ENCODE measurements at places on chromosomes 5 and 9.

- DNase-seq = no peak
Observed at GRCh38 chr9:107430071-107430470, 59.5 kb downstream of the KLF4 start.

GRCh38 chr9:124032247-124032646, 20.7 kb downstream of the LHX2 start:
- no peak for DNase-seq

DNA sequence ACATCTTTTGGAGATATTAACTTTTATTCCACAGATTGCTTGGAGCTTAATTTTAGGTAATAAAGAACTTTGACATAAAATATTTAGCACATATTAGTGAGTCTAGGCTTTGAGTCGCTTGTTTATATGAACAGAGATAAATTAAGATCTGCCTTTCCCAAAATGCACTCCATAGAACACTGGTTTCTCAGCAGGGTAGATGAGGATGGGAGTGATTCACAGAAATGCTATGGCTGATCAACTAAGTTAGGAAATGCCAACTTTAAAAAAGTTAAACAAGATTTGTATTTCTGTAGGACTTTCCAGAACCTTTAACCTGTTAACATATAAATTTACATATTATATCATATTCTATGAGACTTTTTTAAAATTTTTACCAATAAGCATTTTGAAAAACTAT, 65.2 kb downstream of the STARD4 start:
- DNase-seq = no peak

DNA sequence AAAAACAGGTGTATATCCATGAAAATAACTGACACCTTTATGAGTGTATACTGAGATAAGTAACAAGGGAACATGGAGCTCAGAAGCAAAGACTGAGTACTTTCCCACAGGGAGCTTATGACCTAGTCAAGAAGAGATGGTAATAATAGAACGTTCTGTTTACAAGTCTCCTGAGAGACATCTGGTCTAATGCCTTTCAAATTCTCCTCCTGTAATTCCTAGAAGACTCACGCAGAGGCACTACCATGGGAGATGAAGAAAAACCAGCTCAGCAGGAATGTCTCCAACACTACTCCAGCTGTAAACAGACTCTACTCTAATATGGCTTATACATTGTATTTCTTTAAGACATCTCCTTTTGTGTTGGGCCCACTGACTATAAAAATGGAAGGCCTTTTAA, 503.6 kb upstream of the TUSC1 start:
- DNase-seq = no peak

- DNase-seq = no peak
Observed at GRCh38 chr9:16721972-16722371, 148.5 kb downstream of the BNC2 start.

DNA sequence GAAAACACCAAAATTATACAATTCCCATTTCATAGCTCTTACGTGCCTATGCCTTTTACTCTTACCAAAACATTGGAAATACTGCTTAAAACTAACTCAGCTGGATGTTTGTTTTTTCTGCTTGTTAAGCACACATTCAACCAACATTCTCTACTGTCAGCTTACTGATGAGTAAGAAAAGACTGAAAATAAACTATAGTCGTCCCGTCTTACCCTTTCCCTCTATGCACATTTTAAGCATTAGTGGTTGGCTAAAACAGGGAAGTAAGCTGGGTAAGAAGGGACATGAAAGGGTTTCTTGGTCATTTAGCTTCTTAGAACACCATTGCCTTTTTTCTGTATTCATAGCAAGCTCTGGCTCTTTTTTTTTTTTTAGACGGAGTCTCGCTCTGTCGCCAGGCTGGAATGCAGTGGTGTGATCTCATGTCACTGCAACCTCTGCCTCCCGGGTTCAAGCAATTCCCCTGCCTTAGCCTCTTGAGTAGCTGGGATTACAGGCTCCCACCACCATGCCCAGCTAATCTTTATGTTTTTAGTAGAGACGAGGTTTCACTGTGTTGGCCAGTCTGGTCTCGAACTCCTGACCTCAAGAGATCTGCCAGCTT, 232.1 kb upstream of the PCSK5 start:
- DNase-seq = no peak

GRCh38 chr5:72141440-72142355, 34.4 kb downstream of the MAP1B start:
- no peak for DNase-seq

GRCh38 chr9:88476491-88477271, 58.3 kb upstream of the NXNL2 start:
- no peak for DNase-seq
